Suppressor macrophage (primary cell): ENCODE measurements at places on chromosomes 11 and 22.

- no peak for DNase-seq
Observed at GRCh38 chr11:129705933-129706332, 109.7 kb upstream of the TMEM45B start.

DNA sequence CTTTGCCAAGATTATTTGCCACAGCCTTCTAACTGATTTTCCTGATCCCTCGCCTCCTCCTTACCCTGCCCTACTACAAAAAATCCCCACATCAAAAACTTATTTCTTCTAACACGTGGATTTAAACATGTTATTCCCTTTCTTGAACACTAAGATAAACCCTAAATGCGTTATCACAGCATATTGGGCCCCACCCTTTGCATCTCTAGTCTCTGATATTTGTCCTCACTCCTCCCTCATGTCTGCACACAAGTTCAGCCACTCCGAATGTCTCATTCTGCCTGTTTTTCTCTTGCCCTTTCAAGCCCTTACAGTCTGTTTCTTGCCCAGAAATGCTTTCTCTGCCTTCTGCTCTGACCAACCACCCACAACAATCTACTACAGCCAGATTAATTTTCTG is 10.6 kb upstream of the ACER3 start:
- DNase-seq: no peak

GRCh38 chr22:19448739-19449421 is 1.4 kb upstream of the C22orf39 start:
- no peak for DNase-seq

GRCh38 chr22:46025225-46025972 is 48.4 kb upstream of the WNT7B start:
- DNase-seq: no peak

- peak; percentile 60 for DNase-seq
Observed at GRCh38 chr11:66851698-66852465, 5.0 kb upstream of the LRFN4 start.

- no peak for DNase-seq
Observed at GRCh38 chr11:30730011-30730410, 143.9 kb upstream of the MPPED2 start.

- peak; percentile 95 for DNase-seq
Observed at GRCh38 chr11:102757823-102758549, 22.4 kb downstream of the MMP10 start.

DNA sequence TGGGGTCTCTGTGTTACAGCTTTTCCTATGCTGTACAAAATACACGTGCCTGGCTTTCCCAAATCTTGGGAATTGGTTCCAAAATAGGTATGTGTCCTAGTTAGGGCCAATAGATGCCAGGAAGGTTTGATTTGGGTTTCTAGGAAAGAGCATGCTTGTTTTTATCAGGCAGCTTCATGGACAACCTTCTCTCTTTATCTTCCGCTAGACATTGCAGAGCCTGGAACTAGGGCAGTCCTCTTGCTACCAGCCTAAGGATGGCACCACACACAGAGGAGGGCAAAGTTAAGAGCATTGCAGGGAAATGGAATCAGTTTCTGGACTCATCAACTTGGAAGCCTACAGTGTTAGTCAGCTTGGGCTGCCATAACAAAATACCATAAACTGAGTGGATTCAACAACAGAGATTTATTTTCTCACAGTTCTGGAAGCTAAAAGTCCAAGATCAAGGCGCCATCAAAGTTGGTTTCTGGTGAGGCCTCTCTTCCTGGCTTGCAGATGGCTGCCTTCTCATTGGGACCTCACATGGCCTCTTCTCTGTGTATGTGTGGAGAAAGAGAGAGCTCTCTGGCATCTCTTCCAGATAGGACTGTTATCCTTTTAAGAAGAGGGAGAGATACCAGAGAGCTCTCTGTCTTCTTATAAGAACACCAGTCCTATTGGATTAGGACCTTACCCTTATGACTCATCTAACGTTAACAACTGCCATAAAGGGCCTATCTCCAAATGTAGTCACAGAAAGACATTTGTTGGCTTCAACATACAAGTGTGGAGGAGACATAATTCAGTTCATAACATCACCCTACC is 27.3 kb upstream of the CREB3L1 start:
- no peak for DNase-seq

DNA sequence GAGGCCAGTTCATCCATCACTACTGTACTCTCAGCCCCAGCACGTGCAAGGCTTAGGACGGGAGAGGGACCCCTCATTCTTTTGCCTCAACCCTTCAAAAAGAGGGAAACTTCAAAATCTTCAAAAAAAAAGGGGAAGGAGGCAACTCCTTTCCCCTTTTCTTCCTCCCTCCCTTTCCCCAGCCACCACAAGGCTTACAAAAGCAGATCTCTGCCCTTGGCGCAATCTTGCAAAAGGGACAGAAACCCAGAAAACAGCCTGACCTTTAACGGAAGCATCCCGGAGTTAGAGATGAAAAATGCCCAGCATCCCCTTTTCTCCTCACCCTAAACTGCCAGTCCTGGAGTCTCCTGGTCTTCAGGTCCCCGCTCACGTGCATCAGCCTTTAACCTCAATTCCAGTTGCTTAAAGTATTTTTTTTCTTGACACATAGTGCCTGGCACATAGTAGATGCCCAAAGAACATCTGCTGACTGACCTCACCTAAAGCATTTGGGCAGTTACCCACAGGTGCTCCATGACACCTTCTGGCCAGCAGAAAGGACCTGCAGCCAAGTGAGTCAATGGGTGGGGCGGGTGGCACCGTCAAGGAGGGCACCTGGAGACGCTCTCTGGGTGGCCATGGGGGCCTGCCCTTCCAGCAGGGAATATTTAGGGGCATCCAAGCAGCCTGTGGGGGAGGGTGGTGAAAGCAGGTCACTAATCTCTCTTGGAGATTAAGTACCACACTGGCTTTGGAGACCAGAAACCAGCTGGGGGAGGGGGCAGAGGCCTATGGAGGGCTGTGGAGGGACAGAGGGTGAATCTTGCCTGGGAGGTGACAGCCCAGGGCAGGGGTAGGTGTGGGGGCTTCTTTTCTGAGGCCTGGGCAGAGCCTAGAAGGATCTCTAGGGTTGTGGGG is 16.3 kb downstream of the NECTIN1 start:
- peak; percentile 72 for DNase-seq

DNA sequence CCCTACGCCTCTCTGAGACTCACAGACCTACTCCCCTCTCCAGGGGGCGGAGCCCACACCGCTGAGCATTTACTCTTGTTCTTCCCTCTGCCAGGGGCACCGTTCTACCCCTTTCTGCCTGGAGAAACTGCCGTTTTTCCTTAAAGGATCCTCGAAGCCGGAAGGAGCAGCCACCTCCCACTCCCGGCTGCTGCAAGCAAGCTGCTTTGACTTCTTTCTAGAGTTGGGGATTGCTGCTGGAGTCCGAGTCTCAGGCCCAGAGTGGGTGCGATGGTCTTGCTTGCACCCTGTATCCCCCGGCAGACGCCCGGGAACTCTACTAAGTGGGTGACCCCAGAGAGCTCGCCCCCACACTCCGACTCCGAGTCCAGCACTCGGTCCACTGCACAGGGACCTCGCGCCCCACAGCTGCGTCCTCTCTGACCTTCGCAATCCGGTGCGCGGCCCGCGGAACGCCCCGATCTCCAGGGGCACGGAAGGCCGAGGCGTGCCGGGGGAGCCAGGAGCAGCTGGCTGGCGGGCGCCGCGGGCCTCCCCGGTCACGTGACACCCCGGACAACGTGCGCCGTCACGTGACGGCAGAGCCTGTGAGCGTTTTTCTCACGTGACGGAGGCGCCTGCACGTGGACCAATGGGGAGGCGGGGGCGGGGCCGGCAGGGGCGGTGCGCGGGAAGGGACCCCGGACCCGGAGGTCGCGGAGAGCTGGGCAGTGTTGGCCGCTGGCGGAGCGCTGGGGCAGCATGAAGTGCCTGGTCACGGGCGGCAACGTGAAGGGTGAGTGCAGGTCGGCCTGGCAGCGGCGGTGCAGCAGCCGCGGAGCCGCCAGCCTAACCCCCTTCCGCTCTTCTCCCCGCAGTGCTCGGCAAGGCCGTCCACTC is at the start of gene RAD9A:
TSS of gene RAD9A (plus strand) at position 683 of the 879 bp plus-strand sequence. CDS start at position 742, 59 bp downstream.
- DNase-seq: peak; percentile 97

DNA sequence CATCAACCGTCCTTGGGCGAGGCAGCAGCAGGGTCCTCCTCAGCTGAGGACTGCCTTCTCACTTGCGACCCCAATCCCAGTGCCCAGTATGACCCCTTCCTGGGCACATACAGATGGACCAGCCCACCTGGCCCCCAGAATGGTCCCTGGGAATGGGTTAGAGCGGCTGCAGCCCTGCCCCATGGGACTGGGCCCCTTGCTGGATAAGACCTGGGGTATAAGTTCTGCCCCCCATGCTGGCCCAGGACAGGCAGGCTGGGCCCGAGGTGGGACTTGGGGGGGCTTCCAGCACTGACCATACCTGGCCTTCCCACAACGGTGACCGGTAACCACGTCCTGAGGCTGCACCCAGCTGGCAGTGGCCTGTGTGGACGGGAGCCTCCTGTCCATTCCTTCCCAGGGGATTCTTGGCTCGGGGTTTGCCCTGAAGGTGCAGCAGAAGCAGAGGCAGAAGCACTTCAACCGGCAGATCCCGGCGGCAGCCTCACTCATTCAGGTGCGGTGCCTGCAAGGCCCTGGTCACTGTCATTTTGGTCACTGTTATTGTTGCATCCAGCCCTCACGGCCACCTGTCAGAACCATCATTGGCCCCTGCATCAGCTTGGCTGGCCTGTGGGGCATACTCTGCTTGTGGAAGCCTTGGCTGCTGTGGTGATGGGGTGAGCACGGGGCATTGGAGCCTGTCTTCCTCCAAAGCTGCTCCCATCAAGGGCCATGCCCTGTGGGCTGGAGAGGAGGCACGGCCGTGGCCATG is 114.8 kb downstream of the KCNQ1OT1 start:
- no peak for DNase-seq

DNA sequence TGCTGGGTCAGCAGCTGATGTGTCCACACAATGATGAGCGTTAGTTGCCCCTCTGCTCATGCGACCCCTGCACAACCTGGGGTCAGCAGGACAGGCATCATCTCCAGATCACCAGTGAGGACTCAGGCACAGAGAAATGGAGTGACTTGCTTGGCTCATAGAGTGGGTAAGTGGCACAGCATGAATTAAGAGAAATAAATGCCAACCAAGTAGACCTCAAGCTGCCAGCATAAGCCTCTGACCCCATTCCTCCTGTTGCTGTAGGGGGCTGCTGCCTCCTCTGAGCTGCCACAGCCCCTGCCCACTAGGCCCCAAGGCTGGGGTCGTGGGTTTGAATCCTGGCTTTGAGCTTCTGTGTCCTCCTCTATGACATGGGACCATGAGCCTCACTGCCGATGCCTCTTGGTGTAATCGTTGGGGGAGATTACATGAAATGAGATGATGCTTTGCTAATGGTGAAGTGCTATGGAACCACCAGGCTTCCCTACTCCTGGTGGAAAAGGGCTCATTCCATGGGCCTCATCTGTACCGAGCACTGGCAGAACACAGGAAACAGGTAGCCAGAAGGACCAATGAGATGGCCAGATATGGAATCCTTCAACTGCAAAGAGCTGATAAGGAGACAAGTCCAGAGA is 33.6 kb downstream of the LRRC32 start:
- no peak for DNase-seq

DNA sequence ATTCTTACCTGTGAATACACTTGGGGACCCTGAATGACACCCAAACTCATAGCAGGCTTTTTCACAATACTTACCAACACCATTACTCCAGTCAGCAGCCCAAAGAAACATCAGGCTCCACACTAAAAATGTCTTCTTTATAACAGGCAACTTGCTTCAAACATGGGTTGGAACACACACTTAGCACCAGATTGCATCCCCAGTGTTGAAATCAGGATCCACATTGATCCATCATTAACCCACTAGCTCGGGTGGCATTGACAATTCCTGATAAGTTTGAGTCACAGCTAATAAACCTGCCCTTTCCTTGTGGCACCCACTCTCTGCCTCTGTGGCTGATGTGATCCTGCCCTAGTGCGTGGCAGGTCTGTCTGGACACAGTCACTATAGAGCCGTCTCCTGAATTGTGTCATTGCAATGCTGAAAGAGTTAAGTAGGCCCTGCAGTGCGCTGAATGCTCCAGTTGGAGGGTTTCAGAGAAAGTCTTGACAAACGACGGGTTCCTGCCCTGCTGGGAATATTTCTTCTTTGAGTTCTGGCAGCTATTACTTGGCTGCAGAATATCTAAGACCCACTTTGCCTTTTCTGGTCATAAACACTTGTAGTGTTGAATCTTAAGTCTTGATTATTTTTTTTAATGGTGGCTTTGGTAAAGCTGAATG is 19.6 kb upstream of the C11orf96 start:
- no peak for DNase-seq

DNA sequence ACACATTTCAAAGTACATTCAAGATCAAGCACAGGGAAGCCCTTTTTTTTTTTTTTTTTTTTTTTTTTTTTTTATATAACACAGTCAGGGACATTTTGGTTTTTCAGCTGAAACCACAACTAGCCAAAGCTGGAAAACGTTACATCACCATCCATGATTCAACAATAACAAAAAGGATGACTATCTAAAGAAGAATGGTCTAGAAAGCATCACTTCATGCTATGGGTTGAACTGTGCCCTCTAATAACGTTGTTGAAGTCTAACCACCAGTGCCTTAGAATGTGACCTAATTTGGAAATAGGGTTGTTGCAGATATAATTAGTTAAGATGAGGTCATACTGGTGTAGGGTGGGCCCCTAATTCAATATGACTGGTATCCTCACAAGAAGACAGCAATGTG is 46.6 kb downstream of the MTMR2 start:
- DNase-seq: no peak

- DNase-seq: no peak
Observed at GRCh38 chr11:60717956-60718355, 6.6 kb upstream of the MS4A18 start.

DNA sequence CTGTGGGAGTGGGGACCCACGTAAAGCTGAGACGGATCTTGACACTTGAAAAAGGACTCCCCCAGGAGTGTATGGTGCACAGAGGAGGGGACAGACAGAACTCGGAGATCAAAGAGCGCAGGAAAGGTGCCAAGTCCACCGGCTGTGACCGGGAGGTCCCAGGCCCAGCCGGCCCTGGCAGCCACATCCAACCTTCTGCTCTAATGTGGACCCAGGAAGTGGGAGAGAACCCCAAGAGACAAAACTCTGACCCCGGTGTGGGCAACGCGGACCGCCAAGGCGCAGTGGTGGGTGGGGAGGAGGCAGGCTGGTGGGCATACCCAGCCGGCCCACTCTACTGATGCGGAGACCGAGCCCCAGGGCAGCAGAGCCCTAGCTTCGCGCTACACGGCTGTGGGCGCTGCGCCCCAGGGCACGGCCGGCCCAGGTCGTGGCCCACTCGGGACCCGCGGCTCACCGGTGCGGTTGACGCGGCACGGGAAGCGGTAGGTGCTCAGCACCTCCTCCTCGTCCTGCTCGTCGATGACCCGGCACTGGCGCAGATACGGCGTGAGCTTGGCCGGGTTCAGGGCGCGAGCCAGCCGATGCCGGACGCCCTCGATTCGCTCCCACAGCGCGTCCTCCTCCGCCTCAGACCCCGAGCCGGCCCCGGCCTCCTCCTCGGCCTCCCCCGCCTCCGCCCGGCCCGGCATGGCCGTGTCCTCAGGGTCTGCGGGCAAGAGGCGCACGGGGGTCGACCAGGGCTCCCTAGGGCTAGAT is 527 bp downstream of the CARD10 start:
- DNase-seq: no peak

GRCh38 chr22:50262460-50262911 is 1.0 kb upstream of the MAPK12 start:
- no peak for DNase-seq

GRCh38 chr11:37333345-37333744 is 735.3 kb upstream of the RAG2 start:
- no peak for DNase-seq
